ENCODE measurements at places on chromosomes 13 and 19.

- DNase-seq = no peak
Observed at GRCh38 chr13:90396266-90396665, 951.2 kb upstream of the MIR17HG start.

DNA sequence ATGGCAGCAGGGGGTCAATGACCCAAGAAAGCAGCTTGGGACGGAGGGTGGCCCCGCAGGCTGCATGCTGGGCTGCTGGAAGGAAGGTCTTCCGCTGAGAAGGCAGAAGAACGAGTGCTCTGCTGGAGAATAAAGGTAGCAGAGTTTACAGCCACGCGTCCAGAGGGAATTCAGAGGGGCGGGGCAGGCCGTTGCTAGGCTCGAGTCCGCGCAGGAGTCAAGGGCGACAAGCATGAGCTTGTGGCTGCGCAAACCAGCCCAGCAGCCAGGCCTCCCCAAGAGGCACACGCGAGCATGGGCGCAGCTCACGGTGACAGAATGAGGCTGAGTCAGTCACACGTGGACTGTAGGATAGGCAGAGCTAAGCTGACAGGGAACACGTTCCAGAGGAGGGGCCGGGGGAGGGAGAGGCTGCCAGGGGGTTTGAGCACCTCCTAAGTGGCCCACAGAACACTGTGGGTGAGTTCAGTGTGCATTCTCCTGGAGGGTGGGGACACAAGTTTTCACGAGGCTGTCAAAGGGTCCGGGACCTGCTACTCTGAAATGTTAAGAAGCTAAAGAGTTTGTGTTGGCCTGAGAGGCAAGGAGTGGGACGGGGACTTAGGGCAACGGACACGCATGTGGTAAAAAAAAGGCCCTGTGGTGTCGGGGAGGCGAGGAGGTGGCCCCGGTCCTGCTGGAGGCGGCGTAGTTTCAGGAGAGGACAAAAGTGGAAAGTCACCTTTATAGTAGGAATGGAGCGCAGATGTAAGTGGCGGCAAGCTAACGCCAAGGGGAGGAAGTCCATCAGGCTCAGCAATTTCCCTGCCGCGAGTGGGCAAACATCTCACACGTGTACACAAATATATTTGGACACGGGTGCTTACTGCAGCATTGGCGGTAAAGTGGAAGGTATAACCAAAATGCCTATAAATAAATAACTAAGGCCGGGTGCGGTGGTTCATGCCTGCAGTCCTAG is 17.7 kb downstream of the RFX2 start:
- DNase-seq = no peak

GRCh38 chr19:22026687-22027086 is 15.9 kb upstream of the ZNF208 start:
- DNase-seq = no peak

- no peak for DNase-seq
Observed at GRCh38 chr13:111006506-111007031, 91.7 kb upstream of the ANKRD10 start.

- no peak for DNase-seq
Observed at GRCh38 chr19:4933528-4933927, 24.2 kb downstream of the UHRF1 start.

GRCh38 chr13:42561752-42562467 is 12.0 kb upstream of the TNFSF11 start:
- DNase-seq = peak; percentile 46

GRCh38 chr13:34070544-34071303 is 252.8 kb downstream of the RFC3 start:
- no peak for DNase-seq

Measured in stimulated activated CD4-positive, alpha-beta T cell treated with anti-CD3 and anti-CD28 coated beads, Interleukin-15, amount 100 ng/mL, for 24 hours (primary cell).